Motor neuron (in vitro differentiated cells): ENCODE measurements at places on chromosomes 13 and 19. TPM values are rescaled to one million over a fixed set of nuclear protein-coding genes. Genes with fewer than 3 reads are reported as not detected.

DNA sequence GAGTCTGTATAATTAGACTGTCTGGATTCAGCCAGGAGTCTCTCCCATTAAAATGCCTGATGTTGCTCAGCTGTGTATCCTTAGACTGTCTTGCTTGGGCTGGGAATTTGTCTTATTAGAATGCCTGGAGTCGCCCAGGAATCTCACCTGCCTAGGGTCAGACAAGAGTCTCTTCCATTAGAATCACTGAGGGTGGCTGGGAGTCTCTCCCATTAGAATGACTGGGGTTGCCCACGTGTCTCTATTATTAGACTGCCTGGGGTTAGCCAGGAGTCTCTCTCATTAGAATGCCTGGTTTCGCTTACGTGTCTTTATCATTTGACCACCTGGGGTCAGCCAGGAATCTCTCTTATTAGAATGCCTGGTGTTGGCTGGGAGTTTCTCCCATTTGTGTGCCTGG is 1450.0 kb downstream of the UQCRFS1 start:
- no peak for ATAC-seq

DNA sequence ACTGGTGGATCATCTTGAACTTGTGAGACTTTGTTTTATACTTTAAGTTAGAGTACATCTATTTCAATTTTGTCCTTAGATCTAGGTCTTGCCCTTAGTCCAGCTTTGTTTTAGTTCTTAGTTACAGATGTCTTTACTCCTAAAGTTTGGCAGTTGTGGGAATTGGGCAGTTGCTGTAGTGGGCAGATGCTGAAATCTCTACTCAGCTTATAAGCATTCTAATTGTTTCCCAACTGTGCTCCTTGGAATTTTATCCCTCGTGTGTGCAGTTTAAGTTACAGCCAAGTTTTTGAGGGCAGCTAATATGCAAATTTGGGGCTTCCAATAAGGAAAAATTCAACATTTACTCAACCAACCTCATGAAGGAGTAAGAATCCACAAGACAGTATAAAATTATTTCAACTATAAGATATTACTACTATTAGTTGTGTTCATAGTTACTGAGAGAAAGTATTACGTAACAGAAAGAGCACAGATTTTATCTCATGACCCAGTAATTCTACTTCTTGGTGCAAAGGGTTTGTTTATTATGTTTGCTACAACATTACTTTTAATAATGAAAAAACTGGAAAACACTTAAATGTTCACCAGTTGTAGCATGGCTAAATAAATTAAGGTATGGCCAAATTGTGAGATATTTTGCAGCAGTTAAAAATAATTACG is 32.9 kb downstream of the CCDC122 start:
- ATAC-seq: no peak

DNA sequence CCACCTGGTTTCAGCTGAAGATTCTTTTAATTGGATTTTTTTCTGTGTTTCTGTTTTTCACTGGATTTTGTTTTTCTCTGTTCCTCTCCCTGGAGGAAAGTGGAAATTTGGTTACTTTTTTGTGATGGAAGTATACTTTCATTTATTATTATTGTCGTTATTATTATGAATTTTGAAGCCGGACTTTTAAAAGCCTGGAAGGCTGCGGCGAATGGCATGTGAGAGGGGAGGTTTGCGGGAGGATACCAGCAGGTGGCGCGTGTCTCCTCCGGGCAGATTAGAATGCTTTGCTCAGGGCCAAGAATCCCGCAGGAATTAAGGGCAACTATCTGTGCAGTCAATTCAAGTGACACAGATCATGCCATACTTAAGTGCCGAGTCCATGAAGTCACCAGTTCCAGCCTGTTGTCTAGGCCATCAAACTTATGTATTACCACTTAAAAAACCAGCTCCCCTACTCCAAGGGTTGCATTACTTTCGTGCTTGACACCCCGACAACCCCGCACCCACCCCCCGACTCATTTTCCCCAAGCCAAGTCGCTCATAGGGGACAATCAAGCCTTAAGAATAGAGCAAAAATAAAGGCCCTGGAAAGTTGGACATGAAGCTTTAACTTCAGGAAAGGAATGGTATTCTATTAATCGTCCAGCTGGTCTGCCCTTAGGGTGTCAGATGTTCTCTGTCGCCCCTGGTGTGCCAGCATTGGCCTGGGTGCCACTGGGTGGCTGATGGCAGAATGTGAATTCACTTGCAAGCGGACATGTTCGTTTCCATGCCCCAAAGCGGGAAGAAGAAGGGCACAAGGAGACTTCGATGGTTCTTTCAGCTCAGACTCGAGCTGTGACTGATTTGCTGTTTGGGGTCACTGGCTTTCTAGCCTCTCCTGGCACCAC is 1.3 kb upstream of the LRCH1 start:
- peak; percentile 3 for ATAC-seq

DNA sequence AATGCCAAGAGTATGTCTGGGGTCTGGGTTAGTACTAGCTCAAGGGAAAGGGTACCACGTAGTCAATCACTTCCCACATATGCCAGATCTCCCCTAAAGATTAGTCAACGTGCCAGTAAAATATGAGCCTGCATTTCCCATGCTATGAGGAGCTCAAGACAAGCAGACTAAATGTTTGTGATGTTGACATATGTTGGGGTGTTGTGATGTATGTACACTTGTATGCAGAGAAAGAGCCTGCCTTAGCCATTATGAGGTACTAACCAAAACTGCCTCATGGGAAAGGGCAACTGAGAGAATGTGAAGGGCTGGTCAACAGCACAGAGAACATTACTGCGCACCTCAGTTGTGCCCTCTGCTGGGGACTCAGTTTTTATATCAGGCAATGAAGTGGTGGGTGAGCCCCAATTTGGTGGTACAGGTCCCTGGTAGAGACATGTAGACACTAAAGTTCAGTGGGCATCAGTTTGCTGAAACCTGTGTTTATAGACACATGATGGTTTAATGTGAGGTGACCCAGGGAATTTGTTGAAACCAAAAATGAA is 287.0 kb downstream of the DCT start:
- no peak for ATAC-seq

GRCh38 chr13:112713517-112714253 is 23.8 kb downstream of the ATP11A start:
- ATAC-seq: no peak

Gene ZNF615
- 6.3 and 7.1 TPM in 2 replicates for total RNA-seq

Gene NXNL1
- 0.39 TPM in 1 of 2 replicates, not detected in the other for total RNA-seq

Gene ZNF626
- total RNA-seq: 0.45 and 2.6 TPM in 2 replicates
